ENCODE measurements at places on chromosomes 5 and 9.

GRCh38 chr5:144151026-144151425 lies 19.4 kb downstream of the YIPF5 start:
- DNase-seq, result peak; percentile 49

DNA sequence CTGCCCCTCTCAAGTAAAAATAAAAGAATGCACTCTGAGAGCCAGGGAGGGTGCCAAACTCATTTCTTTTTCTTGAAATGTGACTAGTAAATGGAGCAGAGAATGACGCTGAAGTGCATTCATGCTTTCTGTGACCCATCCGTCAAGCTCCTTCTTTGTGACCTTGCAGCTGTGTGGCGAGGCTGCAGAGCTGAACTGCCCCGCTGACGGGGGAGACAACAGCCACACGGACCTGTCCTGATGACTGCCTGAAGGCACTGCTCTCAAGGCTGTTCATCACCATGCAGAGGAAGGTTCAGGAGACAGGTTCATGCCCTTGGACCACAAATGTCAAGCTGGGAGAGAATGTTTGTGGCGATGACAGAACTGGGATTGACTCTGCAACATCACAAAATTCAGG lies 21.0 kb upstream of the RASGEF1C start:
- no peak for DNase-seq

GRCh38 chr5:135930029-135930948 lies 24.5 kb downstream of the LECT2 start:
- DNase-seq, result no peak

DNA sequence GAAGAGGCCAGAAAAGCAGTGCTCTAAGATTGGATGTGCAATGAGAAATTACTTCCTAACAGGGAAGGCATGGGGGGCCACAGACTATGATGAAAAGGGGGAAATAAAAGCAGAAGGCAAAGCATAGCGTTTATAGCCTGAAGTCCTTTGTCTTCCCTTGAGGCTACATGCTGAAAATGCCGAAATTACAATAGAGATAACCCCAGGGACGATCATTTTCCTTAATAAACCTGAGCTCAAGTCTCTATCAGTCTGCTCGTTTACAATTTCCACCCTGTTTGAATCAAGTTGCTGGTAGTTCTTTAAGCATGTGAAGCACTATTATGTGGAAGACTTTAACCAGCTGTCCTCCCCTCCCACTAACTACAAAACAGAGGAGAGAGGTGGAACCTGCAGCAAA lies 60.4 kb downstream of the FREM1 start:
- no peak for DNase-seq

DNA sequence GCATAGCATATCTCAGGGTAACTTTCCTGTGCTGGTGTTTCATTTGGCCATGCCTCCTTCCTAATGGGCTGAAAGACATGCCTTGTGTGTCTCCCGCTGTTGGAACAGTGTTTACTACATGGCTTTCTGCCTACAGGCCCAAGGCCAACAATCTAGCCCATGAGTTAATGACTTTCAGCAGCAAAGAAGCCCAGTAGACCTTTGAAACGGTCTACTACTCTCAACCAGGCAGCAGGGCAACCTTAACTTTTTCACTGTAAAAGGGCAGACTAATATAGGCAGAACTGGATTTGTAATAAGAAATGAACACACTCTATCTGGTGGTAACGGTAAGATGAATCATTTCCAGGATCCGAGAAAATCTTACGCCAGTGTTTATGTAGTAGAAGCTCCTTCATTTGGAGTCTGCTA lies 21.0 kb downstream of the C5orf15 start:
- DNase-seq, result no peak

All from RCC 7860 (cell line).